B cell (primary cell): ENCODE measurements at places on chromosomes 6 and 20.

DNA sequence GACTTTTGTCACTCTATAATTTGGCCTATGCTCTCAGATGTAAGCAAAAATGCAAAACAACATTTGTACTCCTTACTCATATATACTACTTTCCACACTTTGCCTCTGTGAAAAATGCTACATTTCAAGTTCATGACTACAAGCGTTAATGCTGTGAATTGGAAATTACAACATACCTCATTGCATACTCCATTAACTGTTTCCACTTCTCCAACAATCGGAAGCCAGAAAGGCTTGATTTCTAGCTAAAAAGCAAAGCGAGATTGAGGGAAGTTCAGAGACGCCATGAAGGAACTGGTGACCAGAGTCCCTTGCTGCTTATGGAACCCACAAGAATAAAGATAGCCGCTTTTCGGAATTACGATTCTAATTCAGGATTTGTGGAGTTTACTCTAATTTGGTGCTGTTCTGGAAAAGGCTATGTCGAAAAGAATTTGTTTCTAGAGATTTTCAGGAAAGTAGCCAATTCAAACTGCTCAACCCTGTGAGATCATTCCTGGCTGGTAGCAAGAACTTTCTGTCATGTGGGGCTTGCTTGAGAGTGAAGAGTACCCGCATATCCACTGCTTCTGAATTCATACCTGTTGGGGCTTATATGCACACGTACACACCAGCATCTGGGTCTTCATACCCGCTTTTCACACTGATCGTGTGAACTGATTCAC is 98.0 kb upstream of the CITED2 start:
- DNase-seq = no peak

DNA sequence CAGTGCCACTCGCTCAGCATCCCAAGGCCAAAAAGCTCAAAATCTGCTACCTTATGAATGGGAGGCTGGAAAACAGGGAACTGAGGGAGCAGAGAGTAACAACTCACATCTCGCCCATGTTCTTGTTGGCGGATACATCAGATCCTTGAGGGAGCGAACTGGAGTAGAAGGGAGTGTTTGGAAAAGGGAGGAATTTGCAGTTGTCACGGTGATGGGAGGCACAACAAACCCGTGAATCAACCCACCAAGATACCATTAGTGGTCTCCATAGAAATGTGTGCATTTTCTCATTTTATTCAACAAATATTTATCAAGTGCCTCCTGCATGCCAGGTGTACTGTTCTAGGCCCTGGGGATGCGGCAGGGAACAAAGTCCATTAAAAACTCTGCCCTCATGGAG is 212.1 kb downstream of the EYA2 start:
- no peak for DNase-seq

GRCh38 chr20:45156713-45157112 is 18.0 kb upstream of the PI3 start:
- DNase-seq = no peak

- peak; percentile 19 for DNase-seq
Observed at GRCh38 chr6:150072201-150072600, 3.3 kb upstream of the ULBP3 start.

- no peak for DNase-seq
Observed at GRCh38 chr20:61922411-61922810, 143.3 kb downstream of the TAF4 start.
